Activated CD4-positive, alpha-beta T cell treated with anti-CD3 and anti-CD28 coated beads, Interleukin-2, amount 50 U/mL, for 48 hours (primary cell): ENCODE measurements at places on chromosomes 1 and 21.
A peak's percentile ranks its signal among the peaks of the same experiment; 100 is the strongest.

GRCh38 chr21:43894206-43894577, 29.2 kb downstream of the AGPAT3 start:
- DNase-seq = no peak

DNA sequence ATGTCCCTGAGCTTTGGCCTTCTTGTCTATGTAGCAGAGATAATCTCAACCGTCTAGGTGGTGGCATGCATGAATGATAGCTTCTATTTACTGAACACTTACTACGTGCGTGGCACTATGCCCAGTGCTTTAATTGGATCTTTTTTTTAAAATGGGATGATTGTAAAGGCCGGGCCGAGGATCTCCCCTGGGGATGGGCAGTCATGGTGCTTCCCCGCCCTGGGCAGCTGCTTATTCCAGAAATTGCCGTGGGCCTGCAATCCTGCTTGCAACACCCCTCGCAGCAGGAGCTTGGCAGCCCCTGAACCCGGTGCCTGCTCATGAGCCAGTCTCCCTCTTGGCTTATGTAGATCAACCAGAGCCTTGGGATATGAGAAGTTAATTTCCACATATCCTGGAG, 360.7 kb downstream of the CAMTA1 start:
- no peak for DNase-seq

DNA sequence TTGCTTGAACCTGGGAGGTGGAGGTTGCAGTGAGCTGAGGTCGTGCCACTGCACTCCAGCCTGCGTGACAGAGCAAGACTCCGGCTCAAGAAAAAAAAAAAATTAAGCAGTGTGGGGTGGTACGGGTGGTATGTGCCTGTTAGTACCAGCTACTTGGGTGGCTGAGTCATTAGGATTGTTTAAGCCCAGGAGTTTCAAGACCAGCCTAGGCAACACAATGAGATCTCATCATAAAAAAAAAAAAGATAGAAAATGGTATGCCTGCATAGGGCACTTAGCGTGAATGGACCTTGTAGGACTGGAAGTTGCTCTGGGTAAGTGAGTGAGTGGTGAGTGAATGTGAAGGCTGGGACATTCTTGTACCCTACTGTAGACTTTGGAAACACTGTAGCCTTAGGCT, 37.0 kb downstream of the TBCE start:
- no peak for DNase-seq

- no peak for DNase-seq
These were observed 8.6 kb downstream of the UBE2U start for GRCh38 chr1:64212031-64212430.

DNA sequence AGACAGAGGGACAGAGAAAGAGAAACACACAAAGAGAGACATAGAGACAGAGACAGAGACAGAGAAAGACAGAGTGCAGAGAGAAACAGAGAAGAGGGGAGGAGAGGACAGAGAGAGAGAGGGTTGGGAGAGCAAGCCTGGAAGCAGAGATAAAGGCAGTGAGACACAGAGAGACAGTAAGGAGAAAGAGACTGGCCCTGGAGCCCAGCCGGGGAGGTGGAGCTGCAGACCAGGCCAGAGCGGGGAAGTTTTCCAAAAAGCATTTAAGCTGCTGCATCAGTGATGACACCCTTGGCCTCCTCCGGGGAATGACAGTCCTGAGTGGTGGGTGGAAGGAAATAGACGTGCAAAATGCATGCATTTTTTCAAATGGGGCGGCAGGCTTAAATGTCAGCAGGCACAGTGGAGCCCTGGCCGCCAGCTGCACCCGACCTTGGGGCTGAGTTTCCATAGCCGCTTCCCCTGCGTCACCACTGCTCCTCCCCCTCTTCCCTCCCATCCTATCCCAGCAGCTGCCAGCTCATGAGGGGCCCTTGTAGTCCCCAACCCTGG, 95.4 kb upstream of the KLHDC7A start:
- no peak for DNase-seq

DNA sequence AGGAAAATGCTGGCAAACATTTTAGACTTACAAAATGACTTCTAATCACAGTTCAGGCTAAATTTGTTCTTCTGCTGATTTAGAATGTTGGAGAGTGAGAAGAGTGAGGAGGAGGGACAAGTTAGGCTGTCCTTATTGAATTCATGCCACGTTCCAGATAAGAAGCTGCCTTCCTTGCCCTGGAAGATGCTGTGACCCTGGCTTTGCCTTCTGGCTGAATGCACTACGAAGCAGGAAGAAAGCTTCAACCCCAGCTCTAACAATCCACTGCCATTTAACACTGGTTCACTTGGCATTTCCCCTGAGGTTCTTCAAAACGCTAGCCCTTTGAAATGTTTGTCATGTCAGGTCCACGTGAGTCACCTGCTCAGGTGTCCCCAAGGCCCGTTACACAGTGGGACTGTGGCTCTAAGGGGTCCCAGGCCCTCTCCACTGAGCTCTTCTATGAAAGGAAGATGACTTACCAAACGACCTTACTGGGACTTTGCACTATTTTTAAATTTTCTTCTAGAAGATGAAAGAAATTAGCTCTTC, 30.0 kb upstream of the LRRC8C start:
- DNase-seq = peak; percentile 48

DNA sequence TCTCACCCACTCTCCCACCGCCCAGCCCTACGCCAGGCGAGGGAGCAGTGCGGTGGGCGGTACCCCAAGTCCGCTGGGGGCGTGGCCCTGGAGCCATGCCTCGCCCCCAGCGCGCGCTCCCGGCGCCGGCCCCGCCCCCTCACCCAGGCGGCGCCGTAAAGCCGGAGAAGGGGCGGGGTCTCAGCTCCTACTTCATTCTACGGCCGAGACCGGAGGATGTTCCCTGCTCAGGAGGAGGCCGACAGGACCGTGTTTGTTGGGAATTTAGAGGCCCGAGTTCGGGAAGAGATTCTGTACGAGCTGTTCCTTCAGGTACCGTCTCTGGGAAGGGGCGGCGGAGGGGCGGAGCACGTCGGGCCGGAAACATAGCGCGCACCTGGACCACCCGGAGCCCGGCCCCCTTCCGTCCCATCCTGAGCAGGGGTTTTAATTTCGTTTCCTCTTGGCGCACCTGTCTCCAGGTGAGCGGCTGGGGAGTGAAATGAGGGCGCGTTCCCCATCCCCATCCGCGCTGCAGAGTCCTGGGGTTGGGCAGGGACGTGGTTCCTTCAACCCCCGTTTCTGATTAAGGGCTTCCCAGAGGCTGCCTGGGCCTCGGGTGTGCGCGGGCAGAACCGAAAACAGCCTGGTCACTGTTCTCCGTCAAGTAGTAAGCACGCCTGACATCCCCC, at the start of gene RBM11:
TSS of gene RBM11 (plus strand) at position 187 of the 671 bp plus-strand sequence. CDS start at position 217, 30 bp downstream.
- peak; percentile 81 for DNase-seq

GRCh38 chr1:12480748-12481362, 137.2 kb downstream of the DHRS3 start:
- DNase-seq = no peak
